Kasumi-1 (cell line): ENCODE measurements at places on chromosomes 4 and X.

- no peak for DNase-seq
Measured at GRCh38 chr4:118776157-118776954, 59.6 kb downstream of the SEC24D start.

DNA sequence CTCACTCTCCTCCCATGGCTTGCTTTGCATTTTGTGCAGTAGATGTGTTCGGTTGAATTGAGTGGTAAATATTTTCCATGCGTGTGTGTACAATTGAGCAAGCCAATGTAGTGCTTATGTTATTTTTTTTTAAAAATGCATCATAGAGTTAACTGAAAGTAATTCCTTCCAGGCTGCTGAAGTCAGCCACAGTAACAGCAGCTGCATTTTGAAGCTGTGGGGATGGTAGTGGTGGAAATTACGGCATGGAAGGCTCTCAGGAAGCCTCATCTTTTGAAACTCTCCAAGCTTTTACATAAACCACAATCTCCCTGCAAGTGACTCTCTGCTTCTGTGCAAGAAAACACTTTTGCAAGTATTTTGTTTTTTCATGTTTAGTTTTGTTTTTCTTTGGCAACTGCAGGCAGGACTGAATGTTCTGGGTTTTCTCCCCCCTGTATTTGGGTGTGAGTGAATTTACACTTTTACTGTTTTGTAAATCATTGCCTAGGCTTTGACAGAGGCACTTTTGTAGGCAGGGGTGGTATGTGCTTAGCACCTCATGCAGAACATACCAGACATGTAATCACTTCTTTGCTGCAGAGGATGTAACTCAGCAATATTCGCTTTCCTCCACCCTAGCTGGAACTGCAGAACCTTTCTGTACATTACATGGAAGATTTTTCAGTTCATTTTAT is 56.2 kb downstream of the LRRC66 start:
- peak; percentile 58 for DNase-seq

GRCh38 chrX:110992611-110993010 is 103.4 kb upstream of the PAK3 start:
- DNase-seq = peak; percentile 10

GRCh38 chr4:102403116-102403515 is 57.8 kb upstream of the SLC39A8 start:
- DNase-seq = peak; percentile 2

DNA sequence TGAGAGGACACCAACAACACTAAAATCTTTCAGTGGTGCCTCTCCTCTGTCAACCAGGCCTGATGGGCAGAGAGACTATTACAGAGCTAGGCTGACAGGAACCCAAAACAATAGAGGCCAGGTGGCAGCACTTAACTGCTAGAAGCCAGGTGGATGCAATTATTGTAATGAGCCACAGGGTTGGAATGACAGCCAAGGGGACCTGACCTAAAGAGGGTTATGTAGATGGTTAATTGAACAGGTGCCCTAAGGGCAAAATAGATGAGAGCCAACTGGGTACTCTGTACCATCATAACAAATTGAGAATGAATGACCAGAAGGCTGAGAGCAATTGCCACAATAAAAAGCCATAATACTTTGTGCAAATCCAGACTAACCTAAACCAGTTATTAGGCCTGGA is 24.7 kb upstream of the FRAS1 start:
- no peak for DNase-seq

DNA sequence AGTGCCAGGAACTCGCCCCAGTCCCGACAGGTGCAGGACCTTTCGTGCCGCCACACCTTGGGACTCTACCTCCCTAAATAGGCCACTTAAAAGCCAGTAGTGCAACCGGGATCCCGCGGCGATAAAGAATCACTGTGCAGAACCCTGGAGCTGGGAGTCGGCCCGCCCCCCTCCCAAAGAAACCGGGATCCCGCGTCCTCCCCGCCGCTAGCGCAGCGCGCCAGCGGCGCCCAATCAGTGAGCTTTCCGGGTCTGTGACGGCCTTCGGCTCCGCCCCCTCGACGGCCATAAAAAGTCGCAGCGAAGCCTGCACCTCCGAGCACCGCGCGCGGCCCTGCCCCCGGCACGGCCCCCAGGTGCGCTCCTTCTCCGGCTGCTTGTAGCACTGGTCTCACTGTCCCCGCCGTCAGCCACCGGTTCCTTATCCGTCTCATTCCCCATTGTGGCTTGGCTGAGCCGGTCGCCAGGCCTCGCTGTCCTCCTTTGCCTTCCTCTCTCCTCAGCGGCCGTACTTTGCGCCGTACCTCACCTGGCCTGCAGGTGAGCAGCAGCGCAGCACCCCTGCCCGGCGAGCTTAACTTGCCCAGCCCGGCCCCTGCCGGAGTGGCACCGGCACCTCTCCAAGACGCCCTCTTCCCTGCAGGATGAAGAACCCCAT is at the start of gene LRAT:
LRAT (plus strand) TSS at position 318 of the 658 bp plus-strand sequence; CDS start at position 645, 327 bp downstream.
- no peak for DNase-seq

GRCh38 chr4:143421609-143422008 is 84.9 kb downstream of the GAB1 start:
- no peak for DNase-seq

GRCh38 chr4:12555011-12555410 is 929.1 kb downstream of the RAB28 start:
- DNase-seq = peak; percentile 80

GRCh38 chr4:139568206-139568955 is 12.4 kb upstream of the SETD7 start:
- no peak for DNase-seq

DNA sequence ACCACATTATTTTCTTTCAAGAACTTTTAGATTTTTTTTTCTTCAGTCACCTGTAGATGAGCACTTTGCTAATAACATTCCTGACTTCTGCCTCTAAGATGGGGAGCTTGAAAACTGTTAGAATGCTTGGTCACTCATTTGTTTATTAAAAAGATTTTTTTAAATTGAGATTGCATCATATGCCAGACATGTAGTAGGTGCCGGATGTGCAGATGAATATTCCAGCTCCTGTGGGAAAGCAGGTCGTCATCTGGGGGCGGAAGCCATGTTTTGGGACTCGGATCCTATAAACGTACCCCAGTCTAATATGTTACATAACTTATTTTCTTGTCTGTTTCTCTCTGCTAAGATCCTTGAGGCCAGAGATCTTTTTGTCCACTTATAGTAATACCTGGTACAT is 236.8 kb downstream of the ARHGAP10 start:
- DNase-seq = no peak

- DNase-seq = no peak
Measured at GRCh38 chr4:75830906-75831305, 71.3 kb downstream of the PPEF2 start.

DNA sequence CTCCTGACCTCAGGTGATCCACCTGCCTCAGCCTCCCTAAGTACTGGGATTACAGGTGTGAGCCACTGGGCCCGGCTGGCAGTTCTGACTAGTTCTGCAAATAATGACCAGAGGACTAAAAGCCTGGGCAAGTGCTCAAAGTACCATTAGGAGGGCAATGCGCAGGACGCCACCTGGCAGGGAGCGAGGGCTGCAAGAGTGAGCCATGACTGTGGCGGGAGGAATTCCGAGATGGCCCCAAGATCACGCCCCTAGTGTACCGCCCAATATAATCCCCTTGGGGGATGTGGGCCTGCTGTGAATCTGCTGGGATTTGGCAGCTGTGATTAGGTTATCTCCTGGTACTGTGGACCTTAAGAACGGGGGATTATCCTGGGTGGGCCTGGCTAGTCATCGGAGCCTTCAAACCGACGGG is 26.2 kb upstream of the GPR78 start:
- no peak for DNase-seq

DNA sequence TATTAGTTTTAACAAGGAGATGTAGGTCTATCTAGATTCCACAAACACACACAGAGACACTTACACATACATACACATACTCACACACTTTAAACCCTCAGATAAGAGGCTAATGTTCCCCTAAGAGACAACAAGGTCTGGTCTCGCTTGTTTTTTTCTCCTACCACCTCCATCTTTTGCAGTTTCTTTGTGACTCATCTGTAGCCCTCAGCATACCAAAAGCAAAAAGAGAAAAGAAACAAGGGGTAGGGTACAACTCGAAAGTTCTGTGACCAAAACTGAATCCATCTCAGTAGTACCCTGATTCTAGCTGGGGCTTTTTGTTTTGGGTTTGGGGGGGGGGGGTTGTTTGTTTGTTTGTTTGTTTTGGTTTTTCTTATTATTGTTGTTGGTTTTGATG is 12.2 kb upstream of the EXOSC9 start:
- DNase-seq = no peak

GRCh38 chr4:6969826-6970800 is 60.5 kb downstream of the TBC1D14 start:
- no peak for DNase-seq

DNA sequence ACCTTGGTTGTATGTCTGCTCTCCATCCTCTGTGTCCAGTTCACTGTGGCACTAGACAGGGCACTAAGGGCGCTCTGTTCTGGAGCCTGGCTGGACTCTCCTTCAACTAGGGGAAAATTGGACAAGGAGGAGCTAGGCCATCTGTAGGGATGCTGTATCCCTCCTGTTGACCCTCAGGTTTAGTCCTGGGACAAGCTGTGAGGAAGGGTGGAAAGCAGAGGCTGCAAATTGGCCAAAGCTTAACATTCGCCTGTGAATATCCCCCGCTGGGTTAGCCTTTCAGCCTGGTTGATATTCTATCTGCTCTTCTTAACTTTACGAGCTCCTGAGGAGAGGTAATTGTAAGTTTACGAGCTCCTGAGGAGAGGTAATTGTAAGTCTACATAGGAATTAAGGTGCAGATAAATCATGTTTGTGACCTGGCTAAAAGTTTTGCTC is 64.4 kb upstream of the ENPEP start:
- no peak for DNase-seq

DNA sequence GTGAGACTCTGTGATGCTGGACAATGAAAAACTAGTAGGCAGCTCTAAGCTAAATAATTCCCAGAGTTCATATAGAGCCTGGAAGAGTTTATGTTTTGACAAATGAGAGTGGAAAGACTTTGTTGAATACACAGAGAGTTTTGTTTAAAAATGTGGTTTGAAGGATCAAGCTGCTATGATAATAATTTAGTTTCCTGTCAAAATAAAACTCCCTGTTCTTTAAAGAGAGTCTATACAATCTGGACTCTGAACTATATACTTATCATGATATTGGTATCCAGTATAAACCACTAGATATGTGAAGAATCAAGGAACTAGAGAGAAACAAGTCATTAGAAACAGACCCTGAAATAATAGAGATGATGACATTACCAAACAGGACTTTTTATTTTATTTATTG is 158.6 kb downstream of the C4orf33 start:
- DNase-seq = no peak

DNA sequence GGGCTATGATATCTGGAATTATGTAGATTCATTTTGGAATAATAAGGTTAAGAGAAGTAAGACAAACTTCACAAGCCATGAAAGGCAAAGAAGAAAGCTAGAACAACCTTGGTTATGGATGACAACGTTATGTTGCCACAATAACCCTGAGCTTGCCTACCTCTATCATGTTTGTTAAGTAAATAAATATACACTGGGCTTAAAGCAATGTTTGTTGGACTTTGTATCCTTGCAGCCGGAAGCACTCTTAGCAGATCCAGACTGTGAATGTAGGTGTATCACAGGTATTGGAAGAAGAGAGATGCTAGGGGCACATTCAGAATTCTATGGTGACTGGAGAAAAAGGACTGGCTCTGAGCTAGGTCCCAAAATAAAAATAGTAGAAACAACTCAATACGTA is 214.4 kb downstream of the HS3ST1 start:
- no peak for DNase-seq

- DNase-seq = no peak
Measured at GRCh38 chr4:74486905-74487304, 42.0 kb downstream of the AREG start.

DNA sequence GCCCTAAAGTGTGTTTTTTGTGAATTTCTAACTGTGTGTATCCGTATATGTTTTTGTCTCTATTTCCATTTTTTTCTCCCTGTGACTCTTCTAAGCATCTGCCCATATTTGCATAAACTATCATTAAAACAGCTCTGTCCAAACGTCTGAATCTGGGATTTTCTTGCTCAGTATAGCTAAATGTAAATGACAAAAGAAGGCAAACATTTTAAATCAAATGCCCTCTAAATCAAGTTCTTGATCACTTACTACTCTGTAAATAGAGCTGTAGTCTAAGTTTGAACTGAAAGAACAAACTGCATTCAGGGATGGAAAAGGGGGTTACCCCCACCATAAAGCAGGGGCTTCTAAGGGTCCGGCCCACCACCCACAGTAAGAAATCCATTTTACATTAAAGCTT is 432.0 kb upstream of the FAM241A start:
- no peak for DNase-seq

DNA sequence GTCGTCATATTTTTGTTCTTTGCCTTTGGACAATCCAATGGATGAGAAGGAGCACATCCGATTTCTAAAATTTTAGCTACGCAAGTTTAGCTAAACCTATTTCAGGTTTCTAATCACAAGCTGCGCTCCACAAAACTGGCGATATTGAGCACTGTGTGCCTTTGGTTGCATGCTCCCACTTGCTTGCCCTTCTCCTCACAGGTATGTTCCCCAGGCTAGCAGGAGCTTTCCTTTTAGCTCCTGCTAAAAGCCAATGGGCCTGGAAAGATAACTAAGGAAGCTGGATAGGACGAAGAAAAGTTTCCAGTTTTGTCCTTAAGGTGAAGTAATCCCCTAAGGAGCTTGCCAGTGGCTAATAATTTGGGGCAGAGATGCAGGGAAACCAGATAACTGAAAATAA is 975.2 kb downstream of the FSTL5 start:
- no peak for DNase-seq

GRCh38 chr4:89368861-89369260 is 61.3 kb upstream of the GPRIN3 start:
- no peak for DNase-seq

DNA sequence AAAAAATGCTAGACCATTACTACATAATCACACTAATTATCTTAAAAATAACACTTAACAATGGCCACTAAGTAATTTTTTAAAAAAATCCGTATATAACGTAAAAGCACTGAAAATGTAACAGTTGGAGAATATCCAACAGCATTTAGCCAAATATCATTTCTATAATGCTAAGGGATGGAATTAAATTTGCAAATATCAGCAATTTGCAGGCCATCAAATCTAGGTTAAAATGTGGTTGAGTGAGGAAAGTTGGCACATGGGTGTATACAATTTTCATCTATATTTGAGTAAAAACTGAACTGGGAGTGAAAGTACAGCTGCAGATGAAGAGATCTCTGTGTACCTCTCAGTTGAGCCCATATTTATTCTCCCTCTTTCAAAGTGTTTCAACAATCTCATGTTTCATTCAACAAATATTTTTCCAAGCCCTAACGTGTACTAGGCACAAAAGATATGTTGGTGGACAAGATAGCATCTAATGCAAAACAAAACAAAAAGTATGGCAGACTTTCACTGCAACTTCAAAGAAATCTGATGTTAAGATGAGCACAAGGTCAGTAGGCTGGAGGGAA is 63.0 kb downstream of the MBNL3 start:
- no peak for DNase-seq

DNA sequence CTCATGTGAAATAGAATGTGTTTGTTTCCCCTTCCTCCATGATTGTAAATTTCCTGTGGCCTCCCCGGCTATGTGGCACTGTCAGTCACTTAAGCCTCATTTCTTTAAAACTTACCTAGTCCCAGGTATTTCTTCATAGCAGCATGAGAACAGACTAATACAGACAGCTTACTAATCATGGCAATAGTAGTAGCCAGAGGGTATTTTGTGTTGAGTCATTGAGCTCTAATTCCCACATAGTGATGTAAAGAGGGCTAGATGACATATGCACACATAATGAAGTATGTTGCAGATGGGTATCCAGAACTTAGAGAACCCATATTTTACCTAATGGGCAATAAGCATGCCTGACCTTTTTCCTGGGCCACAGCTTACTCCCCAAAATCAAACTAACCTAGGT is 1197.2 kb downstream of the PCDH7 start:
- DNase-seq = no peak
